CD4-positive, alpha-beta memory T cell (primary cell): ENCODE measurements at places on chromosomes 2 and 18.

DNA sequence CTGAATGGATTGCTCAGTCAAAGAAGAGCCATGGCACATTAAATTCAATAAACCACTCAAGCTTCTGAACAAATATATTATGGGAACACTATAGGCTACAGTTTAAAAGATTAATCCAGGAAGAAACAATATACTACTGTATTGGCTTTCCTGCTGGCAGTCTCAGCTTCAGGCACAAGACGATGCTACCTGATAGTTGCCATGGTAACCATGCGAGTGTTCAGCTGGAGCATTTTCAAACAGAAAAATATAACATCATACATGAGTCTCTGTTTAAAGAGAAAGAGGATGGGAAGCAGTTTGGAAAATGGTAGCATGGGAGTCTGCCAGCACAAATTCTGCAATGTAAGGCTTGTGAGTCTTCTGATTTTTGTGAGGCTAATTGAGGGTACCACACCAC lies 65.9 kb upstream of the CPO start:
- H3K36me3 ChIP-seq: no peaks in the 10 kb centered on the region
- no peak overlapping the region for H3K27ac ChIP-seq
- no peaks in the 10 kb centered on the region for H3K4me1 ChIP-seq
- DNase-seq: no peak

DNA sequence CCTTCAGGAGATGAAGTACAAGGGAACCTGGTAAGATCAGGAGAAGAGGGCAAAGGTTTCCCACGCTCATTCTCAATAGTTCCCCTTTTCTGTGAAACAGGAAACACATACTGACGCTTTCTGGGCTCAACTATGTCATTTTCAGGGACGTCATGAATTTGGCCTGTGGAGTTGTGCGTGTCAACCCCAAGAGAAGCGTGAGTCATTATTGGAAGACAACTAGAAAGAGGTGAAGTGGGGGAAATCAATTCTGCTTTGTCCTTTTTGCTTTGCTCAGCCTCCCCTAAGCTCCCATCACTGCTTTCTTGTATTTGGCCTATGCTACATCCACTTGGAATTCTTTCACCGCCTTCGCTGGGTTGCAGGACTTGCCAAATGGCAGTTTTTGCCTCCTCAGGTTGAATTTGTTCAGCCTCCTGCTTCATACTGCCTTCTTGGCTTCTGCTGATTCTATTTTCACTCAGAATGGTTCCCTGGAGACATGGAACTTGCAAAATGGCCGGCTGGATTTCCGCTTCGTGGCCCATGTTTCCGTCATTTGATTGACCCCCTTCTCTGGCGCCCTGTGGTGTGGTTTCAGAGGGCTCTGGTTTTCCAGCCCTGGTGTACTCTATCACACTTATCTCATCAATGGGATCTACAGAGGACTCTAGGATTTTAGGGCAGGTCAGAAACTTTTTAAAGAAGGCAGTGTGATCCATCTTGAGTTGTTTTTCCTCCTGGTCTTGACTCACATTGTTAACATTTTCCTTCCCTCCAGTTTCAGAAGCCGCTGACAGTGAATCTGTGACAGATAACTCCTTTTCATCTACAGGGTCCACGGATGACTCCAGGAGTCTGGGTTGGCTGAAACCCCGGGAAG lies 93.3 kb downstream of the ALPK2 start:
- H3K27me3 ChIP-seq: no peaks in the 10 kb centered on the region
- H3K4me3 ChIP-seq: no peak overlapping the region
- H3K36me3 ChIP-seq: no peaks in the 10 kb centered on the region
- DNase-seq: no peak
- H3K27ac ChIP-seq: no peak overlapping the region
- H3K4me1 ChIP-seq: no peaks in the 10 kb centered on the region

DNA sequence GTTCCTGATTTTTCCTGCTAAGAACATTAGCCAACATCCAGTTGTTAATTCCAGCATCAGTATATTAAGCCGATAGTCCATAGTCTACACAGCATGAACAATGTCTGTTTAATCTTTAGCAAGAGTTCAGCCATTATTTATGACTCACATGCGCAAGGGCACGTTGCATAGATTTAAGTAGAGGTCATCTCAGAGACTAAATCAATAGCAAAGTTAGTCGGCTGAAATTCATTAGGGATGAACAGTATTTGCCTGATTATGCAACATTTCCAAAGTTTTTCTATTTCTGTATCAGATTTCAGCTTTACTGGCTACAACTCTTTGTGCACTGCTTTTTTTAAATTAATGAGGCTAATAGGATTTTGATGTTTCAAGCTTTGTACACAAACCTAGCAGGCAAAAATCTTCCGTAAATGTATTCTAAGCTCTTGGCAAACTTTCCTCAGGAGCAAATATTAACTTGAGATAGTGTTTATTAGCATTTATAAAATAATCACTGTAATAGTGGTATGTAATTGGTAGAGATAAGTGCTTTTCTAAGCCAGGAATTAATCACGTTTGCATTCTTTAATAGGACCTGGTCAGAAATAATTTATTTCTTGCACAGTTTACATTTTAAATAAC lies 578.7 kb upstream of the ID2 start:
- H3K27me3 ChIP-seq: no peaks in the 10 kb centered on the region
- H3K4me1 ChIP-seq: no peaks in the 10 kb centered on the region
- H3K36me3 ChIP-seq: no peaks in the 10 kb centered on the region

DNA sequence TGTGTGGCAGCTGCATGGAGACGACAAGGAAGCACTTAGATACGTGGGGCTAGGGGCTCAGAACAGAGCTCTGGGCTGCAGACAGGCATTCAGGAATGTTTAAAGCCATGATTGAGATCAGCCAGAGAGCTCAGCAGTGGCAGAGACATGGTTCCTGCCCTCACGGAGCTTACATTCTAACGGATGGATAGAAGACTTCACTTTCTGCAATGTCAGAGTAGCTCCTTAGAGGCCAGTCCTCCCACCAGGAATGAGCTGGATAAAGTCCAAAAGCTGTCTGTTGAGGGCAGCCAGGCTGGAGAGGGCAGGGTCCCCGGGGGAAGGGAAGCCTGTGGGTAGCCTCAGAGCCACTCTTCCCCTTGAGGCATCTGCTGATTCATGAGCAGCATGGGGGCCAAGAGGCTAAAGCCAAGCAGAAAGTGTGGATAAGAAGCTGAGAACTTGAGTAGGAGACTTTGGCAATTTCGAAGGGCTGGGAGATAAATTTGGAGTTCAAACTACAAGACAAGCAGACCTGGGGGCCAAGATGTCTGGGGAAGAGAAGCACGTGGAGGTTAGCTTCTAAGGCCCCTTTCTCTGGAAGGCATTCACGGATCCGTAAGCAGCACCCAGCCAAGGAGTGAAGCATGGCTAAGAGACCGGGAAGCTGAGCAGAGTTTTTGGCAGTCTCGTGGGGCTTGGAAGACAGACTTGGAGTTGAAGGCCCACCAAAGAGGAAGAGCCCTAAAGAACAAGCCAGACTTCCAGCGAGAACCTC lies 9.7 kb upstream of the CIB4 start:
- no peak for DNase-seq
- no peaks in the 10 kb centered on the region for H3K4me1 ChIP-seq
- H3K27me3 ChIP-seq: no peaks in the 10 kb centered on the region
- no peak overlapping the region for H3K27ac ChIP-seq
- H3K4me3 ChIP-seq: no peak overlapping the region

- DNase-seq: no peak
- H3K4me1 ChIP-seq: no peaks in the 10 kb centered on the region
- no peaks in the 10 kb centered on the region for H3K36me3 ChIP-seq
- H3K27ac ChIP-seq: no peak overlapping the region
Measured at GRCh38 chr2:219969508-219969907, 342.1 kb downstream of the SLC4A3 start.

DNA sequence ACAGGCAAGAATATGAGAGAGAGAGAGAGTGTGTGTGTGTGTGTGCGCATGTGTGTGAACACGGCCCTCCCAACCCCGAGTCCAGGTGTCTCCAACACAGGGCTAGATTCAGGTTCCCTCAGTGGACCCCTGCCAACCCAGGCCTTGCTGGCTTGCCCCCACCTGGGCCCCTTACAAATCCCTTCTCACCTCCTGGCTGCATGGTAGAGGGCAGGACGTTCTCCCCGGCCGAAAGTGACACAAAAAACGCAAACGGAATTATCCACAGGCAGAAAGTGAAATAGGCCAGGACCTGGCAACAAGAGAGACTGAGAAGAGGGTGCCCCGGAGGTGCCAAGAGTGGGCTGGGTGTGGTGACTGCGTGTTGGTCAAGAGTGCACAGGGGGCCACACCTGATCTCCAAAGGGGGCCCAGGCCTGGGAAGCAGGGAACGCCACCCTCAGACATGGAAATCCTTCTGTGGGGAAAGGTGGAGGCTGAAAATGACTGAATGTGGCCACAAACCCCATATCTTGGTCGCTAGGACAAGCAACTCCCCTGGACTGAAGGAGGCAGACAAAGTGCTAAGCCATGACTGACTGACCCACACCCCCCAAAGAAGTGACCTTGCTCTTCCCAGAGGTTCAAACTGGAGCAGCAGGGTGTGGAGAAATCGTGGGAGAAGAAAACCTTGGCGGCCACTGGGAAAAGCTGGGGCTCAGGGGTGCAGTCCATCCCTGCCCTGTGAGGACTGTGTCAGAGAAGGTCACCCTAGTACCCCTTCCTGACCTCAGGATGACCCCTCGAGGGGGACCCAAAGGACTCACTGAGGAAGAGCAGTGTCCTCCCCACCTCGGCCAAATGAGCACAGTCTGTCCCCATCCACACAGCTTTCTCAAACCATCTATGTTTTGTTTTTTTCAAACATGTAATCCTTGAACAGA lies 5.7 kb downstream of the TEX261 start:
- no peaks in the 10 kb centered on the region for H3K27me3 ChIP-seq
- no peak overlapping the region for H3K4me3 ChIP-seq
- H3K27ac ChIP-seq: no peak overlapping the region

DNA sequence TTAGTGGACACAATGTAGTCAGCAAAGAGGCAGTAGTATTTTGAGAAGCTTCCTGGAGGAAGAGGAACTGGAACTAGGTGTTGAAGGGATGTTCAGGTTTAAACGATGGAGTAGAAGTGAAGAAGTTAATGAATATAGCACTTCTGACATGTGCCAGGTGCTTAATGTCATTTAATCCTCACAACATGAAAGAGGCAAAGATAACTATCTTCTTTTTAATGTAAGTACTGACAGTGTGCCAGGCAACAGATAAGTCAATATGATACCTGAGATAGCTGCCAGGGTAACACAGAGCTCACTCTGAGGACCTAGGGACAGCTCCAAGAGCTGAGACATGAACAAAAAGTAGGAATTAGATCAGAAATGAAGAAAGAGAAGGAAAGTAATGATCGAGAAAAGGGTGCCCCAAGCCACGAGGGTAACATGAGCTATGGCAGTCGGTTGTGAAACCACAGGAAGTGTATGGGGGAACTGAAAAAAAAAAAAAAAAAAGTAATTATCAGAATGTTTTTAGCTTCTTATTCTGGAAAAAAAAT lies 140.7 kb downstream of the RNF144A start:
- no peaks in the 10 kb centered on the region for H3K36me3 ChIP-seq
- peaks cover 46% of the 10 kb centered on the region for H3K4me1 ChIP-seq
- DNase-seq: peak; percentile 38
- H3K27me3 ChIP-seq: no peaks in the 10 kb centered on the region

- H3K27ac ChIP-seq: no peak overlapping the region
- no peak for DNase-seq
- H3K27me3 ChIP-seq: no peaks in the 10 kb centered on the region
- no peak overlapping the region for H3K4me3 ChIP-seq
- no peaks in the 10 kb centered on the region for H3K36me3 ChIP-seq
Measured at GRCh38 chr18:74563999-74564398, 29.7 kb downstream of the CNDP1 start.

GRCh38 chr2:215966274-215966673 lies 47.1 kb downstream of the MREG start:
- no peaks in the 10 kb centered on the region for H3K4me1 ChIP-seq
- no peak overlapping the region for H3K4me3 ChIP-seq
- no peaks in the 10 kb centered on the region for H3K36me3 ChIP-seq
- H3K27me3 ChIP-seq: no peaks in the 10 kb centered on the region

DNA sequence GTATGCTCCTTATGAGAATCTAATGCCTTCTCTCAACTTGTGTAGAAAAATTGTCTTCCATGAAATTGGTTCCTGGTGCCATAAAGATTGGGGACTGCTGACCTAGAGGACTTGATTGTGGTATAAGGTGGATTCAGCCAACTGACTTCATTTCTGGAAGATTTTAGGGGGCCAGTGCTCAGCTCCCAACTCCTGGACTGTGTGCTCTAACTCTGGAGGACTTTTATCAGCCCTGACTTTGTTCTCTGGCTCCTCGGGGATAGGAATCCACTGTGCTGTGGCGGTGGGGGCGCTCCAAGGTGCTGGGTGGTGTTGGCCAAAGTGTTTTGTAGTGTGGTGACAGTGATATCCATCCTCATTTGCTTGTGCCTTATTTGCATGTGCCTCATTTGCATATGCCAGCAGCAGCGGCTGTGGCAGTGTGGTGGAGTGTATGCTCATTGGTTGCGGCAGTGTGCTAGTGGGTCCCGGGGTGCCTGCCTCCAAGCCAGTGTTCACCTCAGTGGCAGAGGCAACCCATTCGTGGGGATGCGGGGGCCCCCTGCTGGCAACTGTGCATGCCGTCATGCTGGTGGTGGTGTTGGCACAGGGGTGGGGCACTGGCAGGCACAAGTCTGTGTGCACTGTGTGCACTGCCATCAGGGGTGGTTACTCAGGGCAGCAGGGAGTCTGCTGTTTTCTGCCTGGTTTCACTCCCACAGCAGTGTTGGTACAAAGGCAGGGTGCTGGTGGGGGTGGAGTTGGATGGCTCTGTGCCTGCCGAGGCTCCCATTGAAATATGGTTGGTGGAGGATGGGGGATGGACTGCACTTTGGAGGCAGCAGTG lies 19.6 kb downstream of the EHBP1 start:
- H3K27me3 ChIP-seq: no peaks in the 10 kb centered on the region
- DNase-seq: peak; percentile 22
- no peaks in the 10 kb centered on the region for H3K36me3 ChIP-seq
- H3K4me1 ChIP-seq: no peaks in the 10 kb centered on the region
- H3K4me3 ChIP-seq: no peak overlapping the region
- H3K27ac ChIP-seq: no peak overlapping the region
